ENCODE measurements at places on chromosomes 7 and 10. TPM values are rescaled to one million over a fixed set of nuclear protein-coding genes. Genes with fewer than 3 reads are reported as not detected.
A peak's percentile ranks its signal among the peaks of the same experiment; 100 is the strongest.

The ARHGAP22 gene
- not detected for total RNA-seq

- H3K4me1 ChIP-seq = no peaks in the 10 kb centered on the region
- H3K27ac ChIP-seq = no peak overlapping the region
- H3K4me3 ChIP-seq = no peak overlapping the region
- no peak for DNase-seq
- H3K27me3 ChIP-seq = no peaks in the 10 kb centered on the region
Measured at GRCh38 chr10:133133471-133134231, 26.4 kb upstream of the KNDC1 start.

GRCh38 chr10:94149702-94150101, 156.0 kb downstream of the PLCE1 start:
- no peaks in the 10 kb centered on the region for H3K4me1 ChIP-seq
- H3K36me3 ChIP-seq = no peaks in the 10 kb centered on the region

The AQP1 gene
- 0.13 TPM for total RNA-seq

DNA sequence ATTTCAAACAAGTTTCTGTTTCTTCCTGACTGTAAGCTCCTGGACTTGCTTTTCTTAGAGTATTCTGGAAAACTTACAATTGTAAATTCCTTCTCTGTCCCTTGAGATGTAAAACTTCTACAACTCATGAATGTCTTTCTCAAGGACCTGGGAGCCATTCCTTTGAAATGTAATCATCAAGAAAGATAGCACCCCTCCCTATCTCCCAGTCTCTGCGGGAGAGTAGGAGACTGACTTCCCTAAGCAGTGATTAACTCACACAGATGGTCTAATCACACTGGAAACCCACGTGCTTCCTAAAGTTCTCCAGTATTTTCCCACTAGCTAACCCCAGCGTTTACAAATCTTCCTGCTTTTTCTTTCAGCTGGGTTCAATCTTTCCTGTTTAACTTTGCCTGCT, 549.4 kb downstream of the SORCS1 start:
- H3K27ac ChIP-seq = no peak overlapping the region
- no peaks in the 10 kb centered on the region for H3K4me1 ChIP-seq
- no peak for DNase-seq
- H3K27me3 ChIP-seq = no peaks in the 10 kb centered on the region
- no peak overlapping the region for H3K4me3 ChIP-seq

- no peaks in the 10 kb centered on the region for H3K4me1 ChIP-seq
- no peaks in the 10 kb centered on the region for H3K36me3 ChIP-seq
- no peak overlapping the region for H3K4me3 ChIP-seq
- no peak for DNase-seq
- H3K27ac ChIP-seq = no peak overlapping the region
- H3K27me3 ChIP-seq = no peaks in the 10 kb centered on the region
Measured at GRCh38 chr7:29614229-29614628, 50.6 kb downstream of the PRR15 start.

DNA sequence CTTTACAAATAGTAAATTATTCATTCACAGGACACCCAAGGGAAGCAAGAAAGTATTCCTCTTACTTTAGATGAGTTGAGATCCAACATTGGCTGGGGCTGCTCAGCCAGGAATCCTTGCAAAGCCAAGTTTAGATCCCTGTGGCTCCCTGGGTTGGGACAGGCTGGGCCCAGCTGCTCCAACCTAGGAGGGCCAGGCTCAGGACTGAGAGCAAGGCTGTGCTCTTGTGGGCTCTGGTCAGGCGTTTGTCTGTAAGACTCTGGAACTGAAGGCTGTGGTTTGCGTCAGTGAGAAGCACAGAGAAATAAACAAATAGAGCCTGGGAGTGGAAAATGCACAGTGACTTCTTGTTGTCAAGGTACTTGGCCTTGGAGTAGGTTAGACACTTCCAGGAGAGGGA, 53.2 kb upstream of the TMEM273 start:
- H3K4me1 ChIP-seq = no peaks in the 10 kb centered on the region
- H3K27me3 ChIP-seq = no peaks in the 10 kb centered on the region
- no peak for DNase-seq
- H3K4me3 ChIP-seq = no peak overlapping the region
- no peak overlapping the region for H3K27ac ChIP-seq
- H3K36me3 ChIP-seq = no peaks in the 10 kb centered on the region

The C10orf90 gene
- not detected for total RNA-seq

The SLC16A9 gene
- total RNA-seq = 0.27 TPM

The TFR2 gene
- total RNA-seq = 14.6 TPM

The WNT8B gene
- total RNA-seq = not detected

DNA sequence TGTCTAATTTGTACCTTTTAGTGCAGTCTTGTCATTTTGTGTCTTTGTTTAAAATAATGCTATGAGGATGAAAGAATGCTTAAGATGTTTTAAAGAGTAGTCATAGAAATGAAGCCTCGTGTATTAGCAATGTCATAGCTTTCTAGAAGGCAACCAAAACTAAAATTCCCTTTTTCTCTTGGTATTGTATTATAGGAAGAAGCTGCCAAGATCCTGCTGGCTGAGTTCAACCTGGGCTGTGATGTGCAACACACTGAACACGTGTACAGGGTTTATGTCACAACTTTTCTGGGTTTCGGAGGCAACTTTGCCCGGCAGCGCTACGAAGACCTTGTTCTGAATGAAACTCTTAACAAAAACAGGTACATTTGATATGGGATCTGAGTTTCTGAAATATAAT, 36.2 kb downstream of the COX15 start:
- H3K36me3 ChIP-seq = peaks cover 16% of the 10 kb centered on the region
- no peak overlapping the region for H3K27ac ChIP-seq
- H3K4me1 ChIP-seq = no peaks in the 10 kb centered on the region
- no peaks in the 10 kb centered on the region for H3K27me3 ChIP-seq
- H3K4me3 ChIP-seq = no peak overlapping the region

DNA sequence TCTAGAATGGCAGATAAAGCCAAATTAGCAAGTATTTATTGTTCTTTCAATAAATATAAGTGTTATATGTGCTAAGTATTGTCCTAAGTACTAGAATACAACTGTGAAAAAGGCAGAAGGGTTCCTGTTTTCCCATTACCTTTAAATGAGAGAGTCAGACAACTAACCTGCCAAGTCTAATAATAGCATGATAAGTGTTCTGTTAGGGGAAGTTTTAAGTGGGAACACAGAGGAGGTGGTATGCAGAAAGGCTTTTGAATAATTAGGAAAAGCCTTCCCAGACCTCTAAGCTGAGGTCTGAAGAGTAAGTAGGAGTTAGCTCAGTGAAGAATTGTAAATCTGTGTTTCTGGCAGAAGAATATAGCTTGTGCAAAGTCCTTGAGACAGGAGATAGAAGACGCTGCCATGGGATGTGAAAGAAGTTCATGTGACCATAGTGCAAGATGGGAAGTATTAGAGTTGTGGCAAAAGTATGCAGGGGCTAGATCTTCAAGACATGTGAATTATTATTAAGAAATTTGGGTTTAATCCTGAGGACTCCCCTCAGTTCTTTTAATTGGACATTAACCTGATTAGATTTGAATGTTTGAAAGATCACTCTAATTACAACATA, 12.5 kb downstream of the SHOC2 start:
- no peaks in the 10 kb centered on the region for H3K36me3 ChIP-seq
- H3K27ac ChIP-seq = no peak overlapping the region
- peaks cover 13% of the 10 kb centered on the region for H3K4me1 ChIP-seq
- no peak overlapping the region for H3K4me3 ChIP-seq
- no peak for DNase-seq

GRCh38 chr7:75639071-75639885, 99.5 kb downstream of the HIP1 start:
- H3K27ac ChIP-seq = no peak overlapping the region
- no peaks in the 10 kb centered on the region for H3K27me3 ChIP-seq
- no peaks in the 10 kb centered on the region for H3K36me3 ChIP-seq
- peaks cover 7% of the 10 kb centered on the region for H3K4me1 ChIP-seq

- no peaks in the 10 kb centered on the region for H3K27me3 ChIP-seq
- no peak overlapping the region for H3K4me3 ChIP-seq
- no peaks in the 10 kb centered on the region for H3K36me3 ChIP-seq
- no peak overlapping the region for H3K27ac ChIP-seq
- H3K4me1 ChIP-seq = no peaks in the 10 kb centered on the region
Measured at GRCh38 chr7:131747658-131748232, 191.3 kb upstream of the PODXL start.

DNA sequence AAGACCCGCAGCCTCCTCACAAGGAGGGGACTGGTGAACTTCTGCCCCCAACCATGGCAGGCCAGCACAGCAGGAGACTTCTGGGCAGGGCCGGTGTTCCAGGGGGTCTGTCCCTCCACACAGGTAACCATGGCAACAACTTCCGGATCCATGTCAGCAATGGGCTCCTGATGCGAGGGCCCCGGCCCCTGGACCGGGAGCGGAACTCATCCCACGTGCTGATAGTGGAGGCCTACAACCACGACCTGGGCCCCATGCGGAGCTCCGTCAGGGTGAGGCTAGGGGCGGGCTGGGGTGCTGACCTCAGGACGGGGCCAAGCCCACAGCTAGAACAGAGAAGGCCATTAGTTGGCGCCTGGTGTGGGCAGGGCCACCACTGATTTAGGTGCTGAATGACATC, 5.7 kb upstream of the C10orf105 start:
- H3K4me1 ChIP-seq = peaks cover 80% of the 10 kb centered on the region
- H3K27me3 ChIP-seq = no peaks in the 10 kb centered on the region
- peak overlapping the region; percentile 77 for H3K27ac ChIP-seq
- DNase-seq = no peak
- H3K36me3 ChIP-seq = no peaks in the 10 kb centered on the region

DNA sequence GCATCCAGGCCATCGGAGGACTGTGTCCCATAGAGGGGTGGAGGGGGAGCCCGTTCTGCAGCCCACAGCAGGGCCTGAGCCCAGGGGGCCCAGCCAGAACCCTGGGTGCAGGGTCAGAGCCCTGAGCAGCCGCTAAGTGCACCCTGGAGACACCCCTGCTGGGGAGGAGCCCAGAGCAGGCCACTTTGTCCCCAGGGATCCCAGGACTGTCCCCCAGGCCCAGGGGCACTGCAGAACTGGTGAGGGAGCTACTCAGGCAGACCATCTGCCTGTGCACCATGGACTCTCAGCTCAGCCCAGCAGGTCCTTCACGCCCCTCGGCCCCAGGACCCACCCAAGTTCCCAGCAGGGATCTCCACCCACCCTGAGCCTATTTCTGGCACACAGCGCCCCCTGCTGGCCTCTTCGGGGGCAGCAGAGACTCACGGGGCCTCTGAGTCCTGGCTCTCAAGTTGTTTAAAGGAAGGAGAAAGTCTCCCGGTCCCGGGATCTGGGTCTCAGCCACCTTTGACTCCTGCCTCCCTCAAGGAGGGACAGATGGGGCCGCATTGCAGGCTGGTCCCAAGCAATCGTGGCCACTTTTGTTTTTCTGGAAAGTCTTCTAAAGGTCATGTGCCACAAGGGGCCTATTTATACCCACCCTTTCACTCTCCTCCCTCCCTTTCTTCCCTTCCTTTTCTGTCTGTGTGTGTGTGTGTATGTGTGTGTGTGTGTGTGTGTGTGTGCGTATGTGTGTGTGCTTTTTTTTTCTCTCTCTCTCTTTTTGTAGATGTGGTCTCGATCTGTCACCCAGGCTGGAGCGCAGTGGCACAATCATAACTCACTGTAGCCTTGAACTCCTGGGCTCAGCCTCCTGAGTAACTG, 90.3 kb downstream of the MYL10 start:
- no peaks in the 10 kb centered on the region for H3K36me3 ChIP-seq
- DNase-seq = peak; percentile 36
- no peaks in the 10 kb centered on the region for H3K27me3 ChIP-seq
- H3K27ac ChIP-seq = no peak overlapping the region

DNA sequence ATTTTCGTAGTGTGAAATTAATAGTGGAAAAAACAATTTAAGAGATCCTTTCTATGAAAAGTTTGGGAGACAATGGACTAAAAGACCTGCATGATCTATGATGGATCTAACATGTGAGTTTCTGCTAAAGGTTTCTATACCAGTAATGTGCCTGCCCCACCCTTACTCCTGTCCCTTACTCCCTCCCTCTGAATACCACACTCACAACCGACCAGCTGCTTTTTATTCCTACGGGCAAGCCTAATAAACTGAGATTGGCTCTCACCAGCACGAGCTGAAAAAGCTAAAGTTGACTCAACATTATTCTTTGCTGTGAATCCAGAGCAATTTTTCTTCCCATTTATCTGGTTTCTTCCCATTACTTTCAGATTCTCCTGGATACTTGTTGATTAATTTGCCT, 17.8 kb upstream of the REEP3 start:
- no peak overlapping the region for H3K27ac ChIP-seq
- DNase-seq = no peak
- H3K4me3 ChIP-seq = no peak overlapping the region
- no peaks in the 10 kb centered on the region for H3K4me1 ChIP-seq

DNA sequence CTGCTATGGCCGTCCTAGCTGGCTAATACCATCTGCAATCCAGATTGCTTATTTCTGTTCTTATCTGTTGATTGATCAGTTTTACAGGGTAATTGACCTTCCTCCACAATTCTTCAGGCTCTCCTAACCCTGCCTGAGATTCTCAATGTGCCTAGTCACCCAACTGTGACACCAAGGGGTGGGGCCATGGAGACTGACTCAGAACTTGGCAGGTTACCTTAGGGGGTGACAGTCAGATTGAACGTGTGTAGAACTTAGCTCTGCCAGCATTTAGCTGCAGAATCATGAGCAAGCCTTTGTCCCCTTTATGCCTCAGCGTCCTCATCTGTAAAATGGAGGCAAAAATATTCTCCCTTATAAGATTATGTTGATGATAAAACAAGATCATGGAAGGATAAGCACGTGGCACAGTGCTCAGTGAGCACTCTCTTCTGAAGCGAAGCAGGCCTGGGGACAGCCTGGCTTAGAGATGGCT, 19.1 kb upstream of the LEP start:
- DNase-seq = no peak
- H3K4me3 ChIP-seq = no peak overlapping the region
- H3K27ac ChIP-seq = no peak overlapping the region
- no peaks in the 10 kb centered on the region for H3K36me3 ChIP-seq
- no peaks in the 10 kb centered on the region for H3K4me1 ChIP-seq

The LLCFC1 gene
- total RNA-seq = not detected

The ZC3HAV1L gene
- 12.6 TPM for total RNA-seq

DNA sequence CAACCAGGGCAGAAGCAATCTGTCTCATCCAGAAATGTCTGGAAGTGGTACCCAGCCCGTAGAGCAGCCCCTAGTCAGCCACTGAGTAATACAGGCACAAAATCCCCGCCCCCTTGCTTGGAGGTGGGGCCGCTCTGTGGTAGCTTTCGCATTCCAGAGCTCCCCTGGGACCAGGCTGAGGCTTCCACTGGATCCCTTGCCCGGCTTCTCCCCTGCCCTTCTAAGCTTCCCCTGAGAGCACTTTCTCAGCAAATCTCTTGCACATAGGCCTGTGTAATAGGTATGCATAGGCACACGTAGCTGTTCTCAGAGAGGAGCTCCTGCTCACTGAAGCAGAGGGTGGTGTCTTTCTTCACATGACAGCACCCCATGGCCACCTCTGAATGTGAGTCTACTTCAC, 144.2 kb downstream of the BMS1 start:
- DNase-seq = no peak
- no peak overlapping the region for H3K4me3 ChIP-seq
- H3K27me3 ChIP-seq = no peaks in the 10 kb centered on the region
- no peaks in the 10 kb centered on the region for H3K4me1 ChIP-seq

- no peak overlapping the region for H3K27ac ChIP-seq
- no peaks in the 10 kb centered on the region for H3K27me3 ChIP-seq
- peaks cover 11% of the 10 kb centered on the region for H3K4me1 ChIP-seq
Measured at GRCh38 chr7:2017481-2017891, 215.3 kb downstream of the MAD1L1 start.
